ENCODE measurements at places on chromosomes 1 and 21.

DNA sequence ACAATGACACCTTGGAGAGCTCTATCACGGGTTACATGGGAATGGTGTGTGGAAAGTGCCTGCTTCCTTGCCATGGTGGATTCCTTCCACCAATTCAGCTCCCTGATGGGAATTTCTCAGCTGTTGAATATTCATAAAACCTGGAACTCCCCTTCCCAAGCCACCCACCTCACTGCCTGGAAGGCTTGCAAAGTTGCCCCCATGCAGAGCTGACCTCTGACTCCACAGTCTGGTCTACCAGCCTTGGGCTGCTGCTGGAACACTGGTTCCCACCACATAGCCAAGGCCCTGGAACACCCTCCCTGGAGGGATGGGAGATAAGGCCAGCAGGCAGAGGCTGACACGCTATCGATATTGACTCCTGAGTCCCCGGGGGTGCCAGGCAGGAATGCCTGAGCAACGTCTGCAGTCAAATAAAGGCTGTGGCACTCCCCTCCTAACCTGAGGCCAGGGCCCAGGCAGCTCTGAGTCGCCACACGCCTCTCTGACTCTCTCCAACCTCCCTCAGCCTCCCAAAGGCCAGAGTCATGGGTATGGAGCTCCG lies 8.8 kb downstream of the CCDC24 start:
- DNase-seq, result no peak

DNA sequence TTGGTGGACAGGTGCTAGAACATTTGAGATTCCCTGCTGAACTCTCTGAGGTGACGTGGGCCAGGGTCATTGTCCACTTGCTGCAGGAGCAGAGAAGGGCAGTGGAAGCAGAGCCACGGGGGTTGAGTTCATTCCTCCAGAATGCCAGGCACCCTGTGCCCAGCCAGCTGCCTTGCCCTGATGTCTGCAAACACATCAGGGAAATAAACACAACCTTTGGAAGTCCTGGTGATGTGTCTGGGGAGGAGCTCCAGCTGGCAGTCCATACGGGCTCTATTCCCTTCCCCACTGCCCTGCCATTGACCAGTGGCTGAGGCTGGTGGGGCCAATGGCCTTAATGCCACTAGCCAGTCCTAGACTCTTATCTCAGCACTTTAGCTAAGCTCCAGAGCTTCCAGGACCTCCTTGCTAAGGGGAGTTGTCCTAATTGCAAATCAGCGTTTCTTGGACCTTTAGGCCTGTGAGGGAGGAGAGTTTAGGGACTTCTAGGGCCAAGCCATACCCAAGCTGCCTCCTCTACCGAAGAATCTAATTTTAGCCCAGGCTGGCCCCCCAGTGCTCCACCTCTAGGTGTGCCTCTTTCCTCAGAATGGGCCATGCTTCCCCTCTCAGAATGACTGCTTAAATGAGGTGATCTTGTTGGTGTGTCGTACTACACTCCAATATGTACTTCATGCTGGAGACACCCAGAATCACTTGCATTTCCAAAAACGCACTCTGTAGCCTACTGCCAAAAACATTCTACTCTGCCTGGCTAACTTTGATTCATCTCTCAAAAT lies 25.9 kb upstream of the MFSD2A start:
- DNase-seq, result no peak

DNA sequence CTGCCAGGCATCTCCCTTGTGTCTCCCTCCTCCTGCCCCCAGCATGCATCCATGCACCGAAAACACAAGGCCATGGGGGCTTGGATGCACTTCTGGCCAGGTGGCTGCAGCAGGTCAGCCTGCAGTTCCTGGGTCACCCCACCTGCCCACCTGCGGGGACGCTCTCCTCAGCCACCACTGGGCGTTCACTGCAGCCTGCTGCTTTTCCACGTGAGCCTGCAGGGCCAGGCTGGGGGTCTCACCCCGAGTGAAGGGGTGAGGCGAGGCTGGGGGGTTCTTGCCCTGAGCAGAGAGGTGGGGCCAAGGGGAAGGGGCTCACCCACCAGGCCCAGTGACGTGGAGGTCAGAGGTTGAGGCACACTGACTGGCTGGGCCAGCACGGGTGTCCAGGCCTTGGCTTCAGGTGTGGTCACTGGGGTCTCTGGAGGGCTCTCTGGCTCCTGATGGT lies 64.6 kb downstream of the WNT9A start:
- DNase-seq, result peak; percentile 53

DNA sequence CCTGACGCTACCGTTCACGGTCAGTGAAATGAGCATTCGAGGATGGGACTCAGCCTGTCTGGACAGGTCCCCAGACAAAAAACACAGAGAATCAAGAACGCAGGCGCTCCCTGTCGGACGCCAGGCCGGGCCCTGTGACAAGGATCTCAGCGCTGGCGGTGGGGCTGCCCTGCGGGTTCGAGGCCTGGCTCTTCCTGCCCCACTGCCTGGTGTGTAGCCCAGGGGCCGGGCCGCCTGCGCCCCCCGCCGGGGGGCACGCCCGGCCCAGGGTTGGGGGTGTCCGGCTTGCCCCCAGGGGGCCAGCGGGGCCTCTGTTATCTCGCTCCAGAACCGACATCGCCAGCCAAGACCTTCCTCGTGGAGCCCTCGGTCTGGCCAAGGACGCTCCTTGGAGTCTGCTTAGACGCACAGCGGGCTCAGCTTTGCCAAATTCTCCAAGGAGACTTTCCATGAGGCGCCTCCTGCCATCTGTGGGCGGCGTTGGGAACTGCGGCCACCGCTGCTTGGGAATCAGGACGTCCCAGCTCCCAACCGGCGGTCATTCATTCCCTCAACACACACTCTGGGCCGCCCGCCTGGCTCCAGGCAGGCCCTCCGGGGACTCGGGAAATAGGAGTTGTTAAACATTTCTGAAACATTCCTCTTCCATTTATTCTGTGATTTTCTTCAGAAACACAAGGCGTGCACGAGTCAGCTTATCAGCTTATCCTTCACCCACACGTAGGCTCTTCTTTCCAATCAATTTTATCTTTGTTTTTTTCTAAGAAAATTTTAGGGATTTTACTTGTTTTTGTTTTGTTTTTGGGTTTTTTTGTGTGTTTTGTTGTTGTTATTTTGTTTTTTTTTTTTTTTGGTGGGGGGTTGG lies 11.3 kb upstream of the RIPK4 start:
- peak; percentile 37 for DNase-seq

DNA sequence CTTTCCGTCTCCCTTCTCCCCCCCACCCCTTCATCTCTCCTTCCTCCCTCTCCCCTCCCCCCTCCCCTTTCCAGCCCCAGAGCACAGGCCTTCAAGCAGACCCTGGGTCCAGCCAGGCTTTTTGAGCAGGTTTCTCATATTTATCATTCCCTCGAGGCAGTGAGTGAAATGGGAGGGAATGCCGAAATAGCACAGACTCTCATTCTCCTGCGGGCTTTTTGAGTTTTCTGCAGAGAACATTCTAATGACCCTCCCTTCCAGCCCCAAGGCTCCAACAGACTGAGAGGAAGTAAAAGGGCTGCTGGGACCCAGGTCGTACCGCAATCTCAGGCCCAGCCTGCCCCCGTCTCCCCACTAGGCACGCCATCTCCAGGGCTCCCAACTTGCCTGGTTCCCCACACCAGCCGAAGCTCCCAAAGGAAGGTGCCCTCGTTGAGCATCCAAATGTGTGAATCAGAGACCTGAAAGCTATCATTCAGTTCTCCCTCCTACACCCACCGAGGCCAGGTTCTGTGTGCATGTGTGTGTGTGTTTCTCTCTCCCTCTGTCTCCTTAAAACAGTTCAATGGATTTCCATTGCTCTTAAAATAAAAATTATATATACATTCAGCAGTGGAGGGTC lies 22.3 kb downstream of the ACTA1 start:
- DNase-seq, result no peak

All from activated naive CD4-positive, alpha-beta T cell treated with anti-CD3 and anti-CD28 coated beads, Interleukin-2, amount 50 U/mL, for 72 hours (primary cell).